Endodermal cell (in vitro differentiated cells): ENCODE measurements at places on chromosomes 3 and 15. TPM values are rescaled to one million over a fixed set of nuclear protein-coding genes. Genes with fewer than 3 reads are reported as not detected.

EFCAB12 gene
- total RNA-seq = 0.33 to 0.38 TPM (median 0.36 TPM) in 3 replicates

PTPRG gene
- 61.8 to 80.9 TPM (median 76.5 TPM) in 3 replicates for total RNA-seq

A4GNT gene
- not detected in 3 replicates for total RNA-seq

MCF2L2 gene
- total RNA-seq = 86.5 to 205 TPM (median 86.8 TPM) in 3 replicates

KLHL24 gene
- 39.9 to 119 TPM (median 43.6 TPM) in 3 replicates for total RNA-seq

LRRC15 gene
- 0.11 TPM in 2 replicates for total RNA-seq

SGO1 gene
- 25.1 and 26.4 TPM in 2 replicates for total RNA-seq

ROPN1 gene
- not detected in 2 replicates for total RNA-seq

SSUH2 gene
- 3.1 and 5.3 TPM in 2 replicates for total RNA-seq

MITF gene
- 2.4 and 3.0 TPM in 2 replicates for total RNA-seq

CNTN3 gene
- 0.97 and 1.1 TPM in 2 replicates for total RNA-seq

CACNA1D gene
- 3.1 and 3.8 TPM in 2 replicates for total RNA-seq

LRRK1 gene
- 2.1 to 4.2 TPM (median 2.7 TPM) in 3 replicates for total RNA-seq

SYNPR gene
- total RNA-seq = 0.18 TPM in 1 of 2 replicates, not detected in the other

GLDN gene
- 0.45 and 0.62 TPM in 2 replicates for total RNA-seq

CPB1 gene
- total RNA-seq = 0.51 and 0.95 TPM in 2 replicates

RNF7 gene
- 106 to 121 TPM (median 109 TPM) in 3 replicates for total RNA-seq

HTR3E gene
- total RNA-seq = not detected in 2 replicates

NPHP3 gene
- 15.1 and 15.7 TPM in 2 replicates for total RNA-seq
